ENCODE measurements at places on chromosomes 5 and 9. TPM values are rescaled to one million over a fixed set of nuclear protein-coding genes. Genes with fewer than 3 reads are reported as not detected.

DNA sequence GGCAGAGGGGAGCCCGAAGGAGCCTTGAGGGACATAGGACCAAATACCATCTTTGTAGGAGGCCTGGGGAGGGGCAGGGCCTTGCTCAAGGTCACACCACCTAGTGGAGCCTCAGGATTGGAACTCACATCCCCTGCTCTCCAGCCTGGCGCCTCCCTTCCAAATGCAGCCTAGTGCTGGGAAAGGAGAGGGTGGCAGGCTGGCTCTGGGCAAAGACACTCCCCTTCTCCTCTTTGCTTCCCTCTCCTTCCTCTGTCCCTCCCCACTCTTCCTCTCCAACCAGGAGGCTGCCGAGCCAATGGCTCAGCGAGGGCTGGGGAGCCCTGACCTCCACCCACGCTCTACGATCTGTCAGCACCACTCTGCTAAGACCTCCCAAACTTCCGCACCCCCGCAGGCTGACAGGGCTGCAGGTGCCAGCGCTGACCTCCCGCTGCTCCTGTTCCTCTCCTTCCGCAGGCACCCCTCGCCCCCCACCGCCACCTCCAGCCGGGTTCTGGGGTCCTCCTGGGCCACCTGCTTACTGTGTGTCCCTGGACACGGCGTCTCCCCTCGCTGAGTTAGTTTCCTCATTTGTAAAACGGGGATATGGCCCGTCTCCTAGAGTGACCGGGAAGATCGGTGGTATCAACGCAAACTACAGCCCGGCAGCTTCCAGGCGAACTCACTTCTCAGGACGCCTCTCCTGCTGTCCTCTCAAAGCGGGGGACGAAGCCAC is 52.9 kb downstream of the C9orf50 start:
- peaks cover 17% of the 10 kb centered on the region for H3K27me3 ChIP-seq
- peak overlapping the region; percentile 53 for H3K27ac ChIP-seq
- H3K4me1 ChIP-seq: peaks cover 34% of the 10 kb centered on the region
- no peaks in the 10 kb centered on the region for H3K36me3 ChIP-seq
- peak overlapping the region; percentile 18 for H3K4me3 ChIP-seq
- no peak for DNase-seq

PTGER4 gene
- 83.2 TPM for total RNA-seq

FOXD4L5 gene
- 0.23 TPM for total RNA-seq

ANKS6 gene
- 7.0 TPM for total RNA-seq

GRCh38 chr9:98504298-98505282 is 204.1 kb downstream of the GABBR2 start:
- no peaks in the 10 kb centered on the region for H3K36me3 ChIP-seq
- H3K4me3 ChIP-seq: no peak overlapping the region
- H3K27ac ChIP-seq: no peak overlapping the region
- H3K4me1 ChIP-seq: no peaks in the 10 kb centered on the region
- H3K27me3 ChIP-seq: no peaks in the 10 kb centered on the region

DNA sequence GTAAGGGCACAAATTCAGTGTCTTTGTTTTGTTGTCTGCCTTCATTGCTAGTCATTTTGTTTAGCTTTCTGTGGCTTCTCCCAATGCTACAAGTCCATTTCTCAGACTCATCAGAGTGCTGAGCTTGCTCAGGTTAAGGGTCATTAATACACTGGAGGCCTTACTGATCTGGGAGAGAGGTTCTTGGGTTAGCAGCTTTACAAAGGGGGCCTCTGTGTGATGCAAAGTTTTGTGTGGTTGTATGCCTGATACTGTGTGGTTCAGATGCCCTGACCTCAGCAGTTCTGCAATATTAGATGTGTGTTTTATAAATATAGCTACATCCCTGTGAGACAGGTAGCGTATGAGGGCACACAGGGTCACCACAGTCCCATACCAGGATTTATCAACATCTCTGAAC is 34.8 kb upstream of the SMARCA2 start:
- H3K4me1 ChIP-seq: no peaks in the 10 kb centered on the region
- no peaks in the 10 kb centered on the region for H3K27me3 ChIP-seq
- H3K36me3 ChIP-seq: no peaks in the 10 kb centered on the region
- no peak for DNase-seq
- no peak overlapping the region for H3K4me3 ChIP-seq

DNA sequence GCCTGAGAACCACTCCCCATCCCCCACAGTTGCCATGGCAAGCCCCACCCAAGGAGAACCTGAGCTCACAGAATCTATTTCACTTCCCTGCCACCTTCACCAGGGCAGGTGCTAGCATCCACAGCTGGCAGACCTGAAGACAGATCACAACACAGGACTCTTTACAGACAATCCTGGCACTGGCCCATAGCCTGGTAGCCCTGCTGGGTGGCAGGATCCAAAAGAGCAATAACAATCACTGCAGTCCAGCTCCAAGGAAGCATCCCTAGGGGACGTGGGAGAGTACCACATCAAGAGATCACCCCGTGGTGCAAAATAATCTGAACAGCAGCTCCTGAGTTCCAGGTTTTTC is 463.2 kb upstream of the PIK3R1 start:
- no peak overlapping the region for H3K27ac ChIP-seq
- no peak for DNase-seq
- no peaks in the 10 kb centered on the region for H3K27me3 ChIP-seq
- H3K4me3 ChIP-seq: no peak overlapping the region

DNA sequence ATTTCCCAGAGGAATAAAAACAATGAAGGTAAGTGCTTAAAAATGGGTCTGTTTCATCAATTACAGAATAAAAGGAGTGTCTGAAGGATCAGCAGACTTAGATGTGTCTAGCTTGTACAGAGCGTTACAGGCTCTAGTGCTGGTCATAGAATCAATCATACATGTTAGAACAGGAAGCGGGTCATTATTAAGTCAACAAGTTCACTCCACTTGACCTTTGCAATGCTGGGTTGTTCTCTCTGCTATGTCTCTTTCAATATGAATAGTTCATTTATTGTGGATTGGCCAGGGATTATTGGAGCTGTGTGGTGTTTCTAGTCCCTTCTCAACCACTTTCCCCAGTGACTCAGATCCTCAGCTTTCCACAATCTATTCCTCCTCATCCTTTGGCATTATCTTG is 20.7 kb upstream of the EGFLAM start:
- no peak overlapping the region for H3K4me3 ChIP-seq
- H3K27me3 ChIP-seq: no peaks in the 10 kb centered on the region
- no peak overlapping the region for H3K27ac ChIP-seq
- no peaks in the 10 kb centered on the region for H3K4me1 ChIP-seq
- no peaks in the 10 kb centered on the region for H3K36me3 ChIP-seq

GAPT gene
- total RNA-seq: 34.8 TPM

- H3K27ac ChIP-seq: no peak overlapping the region
- peaks cover 8% of the 10 kb centered on the region for H3K4me1 ChIP-seq
- H3K36me3 ChIP-seq: no peaks in the 10 kb centered on the region
- no peak overlapping the region for H3K4me3 ChIP-seq
- DNase-seq: no peak
Observed at GRCh38 chr9:124228516-124228915, 29.2 kb upstream of the NEK6 start.

- H3K4me3 ChIP-seq: peak overlapping the region; percentile 88
- peak overlapping the region; percentile 98 for H3K27ac ChIP-seq
- DNase-seq: peak; percentile 96
Observed at GRCh38 chr9:114385397-114386181, 2.2 kb downstream of the AKNA start.

DNA sequence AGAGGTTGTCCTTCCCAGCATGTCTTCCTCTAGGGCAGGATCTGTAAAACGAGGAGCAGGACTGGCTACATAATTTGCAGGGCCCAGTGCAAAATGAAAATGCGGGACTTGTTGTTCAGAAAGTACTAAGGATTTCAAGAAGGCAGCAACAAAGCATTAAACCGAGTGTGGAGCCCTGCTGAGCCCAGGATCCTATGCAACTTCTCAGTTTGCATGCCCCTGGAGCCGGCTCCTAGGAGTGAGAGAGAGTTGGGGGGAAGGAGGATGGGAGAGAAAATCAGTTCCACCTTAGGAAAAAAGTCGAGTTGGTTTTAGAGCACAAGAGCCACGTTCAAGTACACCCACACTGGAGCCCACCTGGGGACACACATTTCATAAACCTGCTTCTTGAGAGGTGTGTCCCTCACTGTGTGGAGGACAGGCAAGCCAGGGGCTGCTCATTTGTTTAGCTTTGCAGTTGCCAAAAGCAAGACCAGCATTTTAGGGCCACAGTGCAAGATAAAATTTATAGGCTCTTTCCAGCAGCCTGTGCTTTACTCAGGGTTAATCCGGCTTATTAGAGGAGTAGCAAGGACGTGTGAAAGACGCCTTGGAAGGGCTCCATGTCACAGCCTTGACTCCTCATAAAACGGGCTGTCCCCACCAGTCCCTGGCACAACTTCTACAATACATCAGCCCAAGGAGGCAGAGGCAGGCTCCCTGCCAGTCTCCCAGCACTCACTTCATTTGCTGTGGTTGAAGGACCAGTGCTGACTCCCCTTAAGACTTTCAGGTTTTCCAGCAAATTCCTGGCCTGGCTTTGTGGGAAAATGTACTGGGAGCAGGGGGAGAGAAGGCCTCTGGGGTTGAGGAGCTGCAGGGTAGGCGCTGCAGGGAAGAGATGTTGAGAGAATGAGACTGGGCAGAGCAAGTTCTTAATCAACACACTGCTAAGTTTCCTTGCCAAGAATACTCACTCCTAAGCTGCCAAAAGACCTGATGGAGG is 159.7 kb upstream of the SEMA6A start:
- H3K4me1 ChIP-seq: no peaks in the 10 kb centered on the region
- no peaks in the 10 kb centered on the region for H3K27me3 ChIP-seq
- no peak for DNase-seq
- no peak overlapping the region for H3K27ac ChIP-seq

AFAP1L1 gene
- 19.3 TPM for total RNA-seq

PDZD2 gene
- 4.7 TPM for total RNA-seq

DNA sequence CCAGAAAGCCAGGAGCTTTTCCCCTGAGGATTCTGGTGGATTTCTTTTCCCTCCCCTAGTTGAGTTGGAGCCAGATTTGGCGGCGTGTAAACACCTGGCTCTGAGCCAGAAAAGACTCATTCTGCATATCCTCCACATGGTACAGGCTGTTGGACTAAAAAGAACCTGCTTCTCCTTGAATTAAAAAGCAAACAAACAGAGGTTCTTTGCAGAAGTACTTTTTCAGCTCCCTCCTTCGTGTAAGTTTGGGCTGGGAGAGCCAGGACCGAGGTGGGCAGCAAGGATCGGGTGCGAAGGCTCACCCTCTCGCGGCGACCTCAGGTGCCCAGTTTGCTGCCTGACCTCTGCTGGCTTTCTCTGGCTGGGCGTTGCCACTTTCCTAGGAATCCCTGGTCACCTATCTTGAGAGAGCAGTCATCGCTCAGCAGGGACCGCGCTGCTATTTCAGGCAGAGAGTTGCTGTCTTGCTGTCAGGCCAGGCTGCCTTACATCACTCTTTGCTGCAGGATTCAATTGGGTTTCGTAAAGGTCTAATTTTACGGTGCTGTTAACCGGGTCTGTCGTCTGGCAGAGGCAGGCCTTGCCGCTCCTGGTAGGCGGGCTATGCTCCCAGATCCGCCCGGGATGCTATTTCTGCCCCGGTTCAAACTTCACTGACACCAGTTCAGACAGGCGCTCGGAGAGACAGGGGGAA is 3.2 kb downstream of the PAPPA start:
- H3K4me1 ChIP-seq: peaks cover 15% of the 10 kb centered on the region
- no peak overlapping the region for H3K27ac ChIP-seq
- DNase-seq: no peak
- H3K36me3 ChIP-seq: no peaks in the 10 kb centered on the region
- H3K27me3 ChIP-seq: peaks cover 6% of the 10 kb centered on the region
- no peak overlapping the region for H3K4me3 ChIP-seq

POMT1 gene
- 35.9 TPM for total RNA-seq

DNA sequence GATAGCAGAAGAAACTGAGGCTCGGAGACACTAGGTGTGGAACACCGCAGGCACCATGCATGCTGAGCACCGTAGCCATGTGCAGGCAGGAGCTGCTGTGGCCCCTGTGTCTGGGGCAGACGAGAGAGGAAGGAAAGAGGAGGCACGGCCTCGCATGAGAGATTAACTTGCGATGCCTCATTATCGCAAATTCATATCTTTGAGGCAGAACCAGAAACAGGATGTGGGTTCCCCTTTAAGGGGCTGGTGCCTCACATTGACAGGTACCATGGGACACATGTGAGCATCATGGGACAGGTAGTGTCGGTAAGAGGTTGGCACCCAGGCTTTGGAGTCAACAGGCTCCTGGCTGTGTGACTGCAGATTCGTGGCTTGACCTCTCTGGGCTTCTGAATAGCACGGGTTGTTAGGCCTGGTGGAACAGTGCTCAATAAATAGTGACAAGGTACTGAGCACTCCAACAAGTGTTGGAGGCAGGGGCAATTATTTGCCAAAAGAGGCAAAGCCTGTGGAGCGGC is 40.8 kb downstream of the NAIF1 start:
- no peaks in the 10 kb centered on the region for H3K27me3 ChIP-seq
- H3K4me1 ChIP-seq: peaks cover 100% of the 10 kb centered on the region
- H3K36me3 ChIP-seq: no peaks in the 10 kb centered on the region
- peak; percentile 91 for DNase-seq
- peak overlapping the region; percentile 86 for H3K27ac ChIP-seq
